Transverse colon (tissue), 4 donors: ENCODE measurements at places on chromosomes 7 and 10.
A peak's percentile ranks its signal among the peaks of the same experiment; 100 is the strongest.

DNA sequence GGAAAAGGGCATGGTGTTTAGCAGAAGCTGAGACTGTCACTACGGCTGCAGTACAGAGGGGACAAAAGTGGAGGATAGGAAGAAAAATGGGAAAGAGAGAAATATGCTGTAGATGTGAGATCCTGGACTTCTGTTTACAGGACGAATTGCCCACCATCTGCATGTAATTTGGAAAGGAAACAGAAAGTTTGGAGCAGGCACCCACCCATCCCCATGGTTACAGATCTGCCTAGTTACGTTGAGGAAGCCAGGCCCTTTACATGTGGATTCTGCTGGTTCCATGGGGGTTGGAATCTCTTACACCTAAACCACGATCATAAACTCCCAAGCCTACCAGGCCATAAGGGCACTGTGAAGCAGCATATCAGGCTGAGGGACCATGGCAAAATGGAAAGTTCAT is 84.3 kb downstream of the WDFY4 start:
- no peak for DNase-seq

DNA sequence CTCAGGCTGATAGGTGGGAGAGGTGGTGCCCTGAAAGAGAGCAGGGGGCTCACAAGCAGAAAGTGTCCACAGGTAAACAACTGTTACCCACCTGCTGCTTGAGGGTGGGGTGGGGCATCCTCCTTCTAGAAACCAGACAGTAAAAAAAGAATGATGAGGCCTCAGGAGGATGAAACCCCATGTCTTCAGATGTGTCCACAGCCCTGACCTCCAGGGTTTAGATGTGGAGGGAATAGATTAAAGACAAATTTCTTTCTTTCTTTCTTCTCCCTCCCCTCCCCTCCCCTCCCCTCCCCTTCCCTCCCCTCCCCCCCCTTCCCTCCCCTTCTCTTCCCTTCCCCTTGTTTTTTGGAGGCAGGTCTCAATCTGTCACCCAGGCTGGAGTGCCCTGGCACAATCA is 333.5 kb upstream of the NUPR2 start:
- no peak for DNase-seq

DNA sequence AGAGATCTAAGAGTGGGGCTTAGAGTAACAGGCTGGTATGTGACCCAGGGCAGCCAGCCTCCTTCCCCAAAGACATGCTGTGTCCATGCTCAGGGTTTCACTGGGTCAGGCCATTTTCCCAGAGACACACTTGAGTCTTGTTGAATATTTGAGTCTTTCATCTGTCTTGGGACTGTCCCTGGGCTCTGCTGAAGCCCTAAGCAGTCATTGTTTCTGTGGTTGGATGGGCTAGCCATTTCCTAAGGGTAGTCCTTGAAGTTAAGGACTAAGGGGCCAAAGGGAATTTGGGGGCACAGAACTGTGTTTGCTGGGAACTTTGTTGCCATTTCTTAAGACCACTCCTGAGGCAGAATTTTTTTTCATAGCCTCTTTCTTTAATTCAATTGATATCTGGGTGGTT is 98.4 kb upstream of the SAMD8 start:
- DNase-seq, result no peak

- DNase-seq, result no peak
Observed at GRCh38 chr7:107045195-107045960, 873 bp downstream of the PRKAR2B start.

DNA sequence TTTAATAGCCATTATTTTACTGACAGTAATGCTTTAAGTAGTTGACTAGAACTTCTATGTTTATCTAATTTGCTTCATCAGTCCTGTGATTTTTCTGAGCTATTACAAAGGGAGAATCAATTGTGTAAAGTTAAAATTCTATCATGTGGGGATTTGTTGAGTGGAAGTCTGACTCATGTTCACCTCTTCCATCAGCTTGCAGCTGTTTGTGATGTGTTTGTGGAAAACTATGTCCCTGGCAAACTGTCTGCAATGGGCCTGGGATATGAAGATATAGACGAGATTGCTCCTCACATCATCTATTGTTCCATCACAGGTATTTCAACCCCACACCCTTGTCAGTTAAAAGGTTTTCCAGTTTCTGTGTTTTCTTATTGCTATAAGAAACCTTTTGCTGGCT is 59.9 kb downstream of the SUGCT start:
- DNase-seq, result no peak

DNA sequence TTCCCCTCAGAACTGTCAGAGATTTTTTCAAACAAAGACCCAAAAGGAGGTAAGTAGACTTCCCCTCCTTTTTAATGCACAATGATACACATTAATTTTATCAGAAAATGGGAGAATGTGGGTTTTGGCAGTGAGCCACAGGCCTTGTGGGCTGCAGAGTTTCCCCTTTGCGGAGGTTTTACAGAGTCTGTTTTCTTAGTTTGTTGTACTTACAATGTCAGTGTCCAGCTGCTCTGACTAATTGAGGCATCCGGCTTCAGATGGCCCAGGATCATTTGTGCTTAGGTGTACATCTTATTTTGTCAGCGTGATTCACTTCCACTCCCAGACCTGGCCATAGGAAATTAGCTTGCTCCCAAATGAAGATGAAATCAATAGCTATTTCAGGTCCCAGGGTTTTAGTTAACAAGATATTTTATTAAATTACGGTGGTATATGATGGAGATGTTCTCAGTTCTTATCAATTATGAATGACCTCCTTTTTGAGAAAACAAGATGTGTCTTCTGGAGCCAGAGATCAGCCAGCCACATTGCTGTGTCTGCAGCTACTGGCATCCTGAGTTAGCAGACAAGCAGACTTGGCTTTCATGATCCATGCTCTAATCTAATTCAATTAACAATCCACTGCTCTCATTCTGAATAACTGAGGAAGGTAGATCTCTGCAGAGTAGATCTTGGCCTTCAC is 1086.6 kb upstream of the SORCS1 start:
- DNase-seq, result no peak

GRCh38 chr10:124354411-124355382 is 64.0 kb downstream of the OAT start:
- peak; percentile 33 for DNase-seq

GRCh38 chr10:102534333-102534732 is 30.6 kb downstream of the SUFU start:
- no peak for DNase-seq

- no peak for DNase-seq
Observed at GRCh38 chr7:91846436-91846835, 34.1 kb downstream of the MTERF1 start.

DNA sequence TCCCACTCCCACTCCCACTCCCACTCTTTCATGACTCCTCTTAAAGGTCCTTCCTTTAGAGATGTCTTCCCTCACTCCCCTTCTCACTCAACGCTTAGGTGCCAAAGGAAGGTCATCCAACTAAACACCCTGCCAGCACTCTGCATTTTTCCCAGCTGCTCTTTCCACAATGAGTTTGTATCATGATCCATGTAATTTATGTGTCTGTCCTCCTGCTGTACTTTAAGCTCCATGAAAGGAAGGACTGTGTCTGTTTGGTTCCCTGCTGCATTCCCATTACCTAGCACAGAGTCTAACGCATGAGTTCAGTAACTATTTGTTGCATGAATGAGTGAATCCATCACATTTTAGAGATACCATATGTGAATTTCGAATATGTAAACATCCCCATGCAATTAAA is 252.7 kb downstream of the KIF20B start:
- no peak for DNase-seq

DNA sequence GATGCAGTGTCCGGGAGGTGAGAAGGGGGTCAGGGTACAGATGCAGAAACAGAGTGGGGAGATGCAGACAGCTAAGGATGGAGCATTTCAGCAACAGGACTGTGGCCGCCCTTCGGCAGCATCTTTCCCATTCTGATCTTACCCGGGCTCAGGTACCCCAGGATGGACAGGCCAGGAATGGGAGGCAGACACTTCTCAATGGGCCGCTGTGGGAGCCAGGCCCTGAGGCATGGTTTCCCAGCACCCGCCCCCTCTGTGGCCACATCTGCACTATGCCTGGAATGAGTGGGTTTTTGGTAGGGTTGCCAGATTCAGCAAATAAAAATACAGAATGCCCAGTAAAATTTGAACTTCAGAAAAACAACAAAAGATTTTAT is 105.2 kb upstream of the CTBP2 start:
- no peak for DNase-seq

DNA sequence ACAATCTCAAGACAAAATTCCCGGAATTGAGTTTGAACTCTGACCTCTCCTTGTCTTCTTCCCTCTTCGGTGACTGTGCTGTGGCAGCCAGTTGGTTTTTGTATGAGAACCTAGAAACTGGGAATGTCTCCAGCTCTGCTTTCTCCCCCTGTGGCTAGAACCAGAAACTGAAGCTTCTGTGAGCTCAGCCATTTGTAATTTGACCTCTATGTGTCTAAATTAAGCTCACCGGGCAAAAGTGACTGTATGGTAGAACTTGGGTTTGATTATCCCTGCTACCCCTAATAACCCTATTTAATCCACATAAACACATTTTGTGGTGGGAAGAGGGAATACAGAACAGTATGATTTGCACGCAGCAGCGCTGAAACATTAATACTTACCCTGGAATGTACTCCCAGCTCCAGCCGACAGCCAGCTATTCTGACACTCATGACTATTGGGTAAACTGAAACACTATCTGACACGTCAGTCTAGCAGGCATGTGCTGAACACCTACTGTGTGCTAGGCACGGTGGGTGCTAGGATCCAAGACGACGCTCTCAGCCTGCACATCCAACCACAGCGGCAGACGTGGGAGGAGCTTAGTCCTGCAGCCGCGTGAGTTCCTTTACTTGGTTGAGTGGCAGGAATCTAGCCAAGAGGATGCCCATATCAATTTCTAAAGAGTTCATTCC is 324.8 kb downstream of the SFMBT2 start:
- no peak for DNase-seq

DNA sequence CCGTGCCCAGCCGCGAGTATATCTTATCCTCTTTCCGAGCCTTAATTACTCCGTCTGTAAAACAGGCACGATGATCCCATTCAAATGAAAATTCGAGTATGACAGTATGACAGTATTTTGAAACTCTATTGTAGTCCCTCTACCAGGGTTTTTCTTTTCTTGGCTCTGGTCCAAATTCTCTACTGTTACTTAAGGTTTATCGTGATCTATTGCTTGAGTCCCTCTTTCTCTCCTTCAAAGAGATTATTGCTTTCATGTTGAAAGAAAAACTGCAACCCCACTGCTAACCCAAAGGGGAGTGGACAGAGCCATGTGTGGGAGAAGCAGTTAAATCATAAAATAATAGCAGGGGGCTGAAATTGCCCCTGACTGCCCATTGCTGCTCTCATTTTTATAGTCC is 1156.6 kb upstream of the AUTS2 start:
- no peak for DNase-seq

GRCh38 chr7:46880508-46881196 is 701.3 kb downstream of the TNS3 start:
- no peak for DNase-seq

DNA sequence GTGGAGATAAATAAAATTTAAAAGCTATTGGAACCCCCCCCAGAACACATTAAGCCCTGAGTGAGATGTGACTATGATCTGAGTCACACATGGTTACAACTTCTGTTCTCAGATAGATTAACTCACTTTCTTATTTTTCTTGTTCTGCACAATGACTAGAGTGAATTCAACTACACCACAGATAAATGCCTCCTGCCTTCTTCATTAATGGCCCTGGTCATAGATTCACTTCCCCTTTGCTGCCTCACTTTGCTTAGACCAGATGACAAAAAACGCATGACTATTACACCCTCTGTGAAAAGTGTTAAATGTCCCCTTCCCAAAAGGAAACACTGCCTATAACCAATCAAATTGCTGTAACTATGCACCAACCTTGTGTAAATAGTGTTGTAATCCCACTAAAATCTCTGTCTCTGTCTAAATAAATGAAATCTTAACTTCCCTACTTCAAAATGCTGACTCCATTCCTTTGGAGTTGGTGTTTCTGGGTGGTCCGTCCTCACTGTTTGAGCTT is 49.4 kb downstream of the AKR1D1 start:
- no peak for DNase-seq

DNA sequence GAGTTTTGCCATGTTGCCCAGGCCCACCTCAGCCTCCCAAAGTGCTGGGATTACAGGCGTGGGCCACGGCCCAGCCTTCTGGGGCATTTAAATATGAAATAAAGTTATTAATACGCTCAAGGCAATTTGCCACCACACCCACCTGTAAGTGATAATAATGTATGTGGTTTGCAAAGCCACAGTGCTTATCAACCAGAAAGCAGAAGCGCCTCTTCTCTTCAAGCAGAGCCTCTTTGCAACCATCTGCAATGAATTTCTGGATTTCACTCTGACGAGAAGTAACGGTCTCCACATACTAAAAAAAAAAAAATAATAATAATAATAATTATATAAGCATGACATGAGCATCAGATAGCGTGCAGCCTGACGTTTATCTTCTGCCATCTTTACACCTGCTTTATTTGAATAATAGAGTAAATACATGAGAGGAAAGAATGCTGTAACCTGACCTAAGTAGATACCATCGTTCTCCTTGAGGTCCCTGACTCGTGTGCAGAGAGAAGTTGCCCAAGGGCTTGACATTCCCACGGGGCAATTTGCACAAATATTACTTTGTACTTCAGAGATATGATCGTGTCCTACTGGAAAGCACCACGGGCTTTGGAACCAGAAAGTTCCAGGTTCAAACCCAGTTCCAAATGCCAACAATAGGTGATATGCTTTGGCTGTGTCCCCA is 34.0 kb downstream of the BRI3 start:
- DNase-seq, result no peak

- no peak for DNase-seq
Observed at GRCh38 chr7:127813991-127814541, 162.1 kb downstream of the SND1 start.

- peak; percentile 54 for DNase-seq
Observed at GRCh38 chr7:48147078-48147591, 24.1 kb upstream of the ABCA13 start.

GRCh38 chr10:14592026-14592425 is 182.7 kb downstream of the FAM107B start:
- DNase-seq, result no peak

- DNase-seq, result no peak
Observed at GRCh38 chr10:118873091-118873737, 118.4 kb upstream of the CACUL1 start.

DNA sequence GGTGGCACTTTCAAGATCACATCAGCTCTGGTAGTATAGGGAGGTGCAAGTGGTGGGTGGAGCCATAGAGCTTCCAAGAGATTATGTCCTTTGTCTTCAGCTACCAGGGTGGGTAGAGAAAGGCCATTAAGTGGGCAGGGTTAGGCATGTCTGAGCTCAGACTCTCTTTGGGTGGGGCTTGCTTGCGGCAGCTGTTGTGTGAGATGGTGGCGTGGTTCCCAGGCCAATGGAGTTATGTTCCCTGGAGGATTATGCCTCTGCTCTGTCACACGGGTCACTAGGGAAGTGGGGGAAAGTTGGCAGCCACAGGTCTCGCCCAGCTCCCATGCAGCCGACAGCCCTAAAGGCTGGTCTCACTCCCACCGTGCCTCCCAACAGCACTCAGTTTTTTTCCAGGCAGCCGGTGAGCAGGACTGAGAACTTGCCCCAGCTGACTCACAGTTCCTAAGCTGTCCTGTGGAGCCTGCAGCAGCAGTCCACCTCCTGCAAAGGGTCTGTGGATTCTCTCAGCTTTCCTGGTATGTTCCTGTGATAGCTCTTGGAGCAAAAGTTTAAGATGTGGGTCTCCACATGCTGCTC is 459.0 kb downstream of the SH2D4B start:
- DNase-seq, result peak; percentile 27
